ENCODE measurements at places on chromosomes 1 and 21.

- no peak for DNase-seq
Measured at GRCh38 chr21:38909109-38909508, 103.4 kb downstream of the ETS2 start.

DNA sequence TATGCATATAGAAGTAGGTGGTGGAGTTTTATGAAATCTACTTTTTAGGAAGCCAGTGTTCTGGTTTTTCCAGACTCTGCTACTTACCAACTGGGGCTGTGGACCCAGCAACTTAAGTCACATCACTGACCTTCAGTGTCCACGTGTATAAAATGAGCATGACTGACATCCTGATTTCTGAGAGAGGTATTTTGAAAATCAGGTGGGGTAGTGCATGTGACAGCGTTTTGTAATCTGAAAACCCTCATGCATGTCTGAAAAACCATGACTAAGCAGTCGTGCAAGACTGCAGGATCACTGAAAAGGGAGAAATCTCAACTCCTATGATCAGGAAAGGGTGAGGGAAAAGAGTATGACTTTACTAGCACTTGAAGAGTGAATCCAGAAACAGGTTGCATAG, 26.1 kb downstream of the CR1L start:
- no peak for DNase-seq

- no peak for DNase-seq
Measured at GRCh38 chr1:101911894-101912293, 84.8 kb downstream of the OLFM3 start.

DNA sequence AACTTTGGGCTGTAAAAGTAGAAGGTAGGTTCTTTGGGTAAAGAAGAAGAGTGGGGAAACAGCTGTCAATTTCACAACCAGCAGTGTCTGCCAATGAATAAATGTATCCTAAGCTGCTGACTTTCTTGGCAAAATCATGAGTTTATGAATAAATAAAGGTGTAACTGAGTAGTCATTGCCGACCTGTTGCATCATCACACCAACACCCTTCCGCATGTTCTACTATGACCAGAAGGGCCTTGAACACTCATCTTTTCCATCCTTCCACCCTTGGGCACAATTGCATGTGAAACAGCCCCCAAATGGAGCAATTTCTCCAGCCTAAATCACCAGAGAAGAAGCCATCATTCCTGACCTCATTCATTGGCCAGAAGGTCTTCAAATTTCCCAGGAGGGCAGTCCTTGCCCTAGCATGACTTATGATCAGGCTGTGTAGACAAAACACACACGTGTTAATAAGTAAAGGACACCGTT, 31.2 kb upstream of the QSOX1 start:
- DNase-seq, result no peak

DNA sequence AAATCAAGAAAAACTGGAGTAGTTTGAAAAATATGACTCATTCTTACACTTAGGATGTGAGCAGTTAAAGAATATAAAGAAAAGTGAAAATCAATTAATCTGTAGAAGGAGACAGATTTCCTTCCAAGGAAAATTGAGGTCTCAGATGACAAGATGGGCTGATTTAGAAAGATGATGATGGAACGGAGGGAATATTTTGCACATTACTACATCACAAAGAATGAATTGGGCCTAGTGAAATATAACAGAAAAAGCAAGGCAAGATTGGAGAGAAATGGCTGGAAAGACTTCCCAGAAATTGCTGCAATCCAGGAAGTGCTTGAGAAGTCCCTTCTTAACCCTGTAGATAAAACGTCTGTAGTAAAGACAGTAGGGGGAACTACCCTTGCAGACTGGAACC, 169.1 kb upstream of the SYT6 start:
- no peak for DNase-seq

DNA sequence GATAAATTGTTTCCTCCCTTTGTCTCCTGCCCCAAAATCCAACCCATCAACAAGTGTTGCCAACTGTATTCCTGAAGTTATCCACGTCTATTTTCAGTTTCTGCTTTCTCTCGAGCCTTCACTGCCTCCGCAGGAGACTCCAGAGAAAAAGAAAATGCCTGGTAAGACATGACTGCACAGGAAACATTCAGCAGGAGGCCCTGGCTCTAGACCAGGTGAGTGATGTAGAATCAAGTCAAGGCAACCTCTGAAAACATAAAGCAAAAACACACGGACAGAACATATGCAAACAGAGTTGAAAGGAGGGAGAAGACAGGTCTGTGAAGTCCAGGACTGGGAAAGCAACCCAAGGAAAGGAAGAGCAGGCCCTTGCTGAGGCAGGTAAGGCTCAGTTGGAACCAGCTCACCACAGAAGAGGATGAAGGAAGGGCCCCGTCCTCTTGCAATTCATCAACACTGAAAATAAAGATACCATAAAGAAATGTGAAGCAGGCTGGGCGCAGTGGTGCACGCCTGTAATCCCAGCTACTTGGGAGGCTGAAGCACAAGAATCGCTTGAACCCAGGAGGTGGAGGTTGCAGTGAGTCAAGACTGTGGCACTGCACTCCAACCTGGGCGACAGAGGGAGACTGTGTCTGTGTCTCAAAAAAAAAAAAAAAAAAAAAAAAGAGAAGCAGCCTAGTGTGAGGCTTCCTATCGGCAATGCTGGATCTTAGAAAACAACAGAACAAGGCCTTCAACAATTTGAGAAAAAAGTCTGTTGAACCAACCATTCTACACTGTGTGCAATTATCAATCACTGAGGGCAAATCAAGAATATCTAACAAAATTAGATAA, 8.8 kb downstream of the NOL9 start:
- DNase-seq, result no peak

GRCh38 chr1:91689641-91690481, 189.2 kb downstream of the CDC7 start:
- DNase-seq, result no peak

DNA sequence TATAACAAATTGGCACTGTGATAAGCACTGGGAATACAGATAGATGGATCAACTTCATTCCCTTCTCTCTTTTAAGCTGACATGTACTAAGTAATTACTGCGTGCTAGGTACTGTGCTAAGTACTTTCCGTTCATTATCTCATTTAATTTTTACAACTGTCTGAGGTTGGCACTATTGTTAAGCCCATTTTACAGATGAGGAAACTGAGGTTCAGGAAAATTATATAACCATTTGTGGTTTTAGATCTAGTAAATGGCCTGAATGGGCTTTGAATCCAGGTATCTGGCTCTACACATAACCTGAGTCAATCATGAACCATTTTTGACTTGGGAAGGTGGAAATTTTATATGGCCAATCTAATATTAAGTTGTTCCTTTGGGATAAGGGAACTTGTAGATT, 3.6 kb upstream of the HMGCS2 start:
- no peak for DNase-seq

DNA sequence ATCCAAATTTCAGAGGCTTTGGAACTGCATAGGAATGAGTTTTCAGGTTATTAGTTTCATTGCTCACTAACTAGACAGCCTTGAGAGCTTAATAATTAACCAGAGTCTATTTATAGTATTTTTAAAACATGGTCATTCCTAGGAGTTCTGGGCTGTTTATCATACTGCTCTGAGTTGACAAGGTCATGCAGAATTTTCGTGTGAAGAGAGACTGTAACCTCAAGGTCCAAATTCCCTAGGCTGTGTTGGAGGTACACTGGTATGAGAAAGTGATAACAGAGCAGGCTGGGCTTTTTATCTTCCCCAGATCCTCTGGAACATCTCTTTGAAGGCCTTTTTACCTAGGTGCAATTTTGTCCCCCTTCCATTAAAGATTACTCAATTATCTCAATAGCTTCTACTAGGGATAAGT, 736.3 kb downstream of the LTN1 start:
- no peak for DNase-seq

DNA sequence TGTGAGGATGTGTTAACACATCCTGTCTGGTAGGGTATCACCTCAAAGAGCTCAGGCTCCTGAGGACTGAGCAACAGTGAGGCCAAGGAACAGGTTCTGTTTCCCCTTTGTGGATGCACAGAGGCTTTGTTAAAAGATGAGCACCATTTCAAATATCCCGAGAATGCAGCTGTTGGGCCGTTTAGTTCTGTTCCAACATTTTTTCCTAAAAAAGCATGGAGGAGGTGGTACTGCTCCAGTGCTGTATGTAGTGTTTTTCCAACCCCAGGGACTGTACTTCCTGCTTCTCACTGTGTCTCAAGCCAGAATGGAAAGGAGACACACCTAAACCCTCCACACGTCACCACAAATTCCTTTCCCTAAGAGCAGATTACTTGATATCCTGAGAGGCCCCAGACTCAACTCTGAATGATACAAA, 53.8 kb upstream of the BCL10 start:
- no peak for DNase-seq

- DNase-seq, result no peak
Measured at GRCh38 chr1:27569088-27569460, 34.9 kb downstream of the AHDC1 start.

- no peak for DNase-seq
Measured at GRCh38 chr1:2932671-2933350, 88.5 kb upstream of the ACTRT2 start.

DNA sequence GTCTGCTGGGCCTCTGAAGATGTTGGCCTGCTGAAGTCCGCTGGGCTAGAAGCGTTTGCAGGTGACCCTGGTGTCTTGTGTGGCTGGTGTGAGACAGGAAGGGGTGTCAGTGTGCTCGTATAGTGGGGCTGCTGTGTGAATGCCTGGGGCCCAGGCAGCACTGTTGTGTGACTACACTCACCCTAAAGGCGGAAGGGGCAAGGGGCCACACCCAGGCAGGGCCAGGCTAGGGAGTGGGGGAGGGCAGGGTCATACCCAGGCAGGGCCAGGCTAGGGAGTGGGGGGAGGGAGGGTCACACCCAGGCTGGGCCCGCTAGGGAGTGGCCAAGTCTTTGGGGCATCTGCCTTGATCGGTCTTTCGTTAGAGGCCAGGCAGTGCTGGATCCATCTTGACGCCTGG, 25.0 kb downstream of the PDXK start:
- no peak for DNase-seq

DNA sequence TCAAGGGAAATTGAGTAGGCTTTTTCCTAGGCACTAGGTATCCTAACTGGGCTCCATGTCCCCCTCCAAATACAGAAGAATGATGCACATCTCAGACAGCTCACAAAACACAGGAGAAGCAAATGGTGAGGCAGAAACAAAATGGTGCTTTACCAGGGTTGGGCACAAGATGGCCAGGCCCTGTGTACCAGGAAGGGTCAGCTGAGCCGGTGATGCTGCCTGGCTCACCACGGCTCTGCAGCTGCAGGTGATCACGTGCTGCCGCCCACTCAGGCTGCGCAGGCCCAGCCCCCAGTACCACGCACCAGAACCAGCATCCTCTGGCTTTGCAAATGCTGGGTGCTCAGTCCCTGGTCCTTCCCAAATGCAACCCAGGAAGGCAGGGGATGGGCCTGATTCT, 993 bp upstream of the DSCAM start:
- no peak for DNase-seq

- no peak for DNase-seq
Measured at GRCh38 chr21:44847261-44848056, 26.0 kb downstream of the PTTG1IP start.

- DNase-seq, result no peak
Measured at GRCh38 chr1:236802264-236802663, 7.2 kb downstream of the MTR start.

GRCh38 chr1:41915786-41916571, 2.7 kb downstream of the HIVEP3 start:
- no peak for DNase-seq

GRCh38 chr21:45613881-45614280, 29.6 kb upstream of the PCBP3 start:
- no peak for DNase-seq

GRCh38 chr1:169601096-169601881, 15.0 kb upstream of the F5 start:
- DNase-seq, result peak; percentile 62

DNA sequence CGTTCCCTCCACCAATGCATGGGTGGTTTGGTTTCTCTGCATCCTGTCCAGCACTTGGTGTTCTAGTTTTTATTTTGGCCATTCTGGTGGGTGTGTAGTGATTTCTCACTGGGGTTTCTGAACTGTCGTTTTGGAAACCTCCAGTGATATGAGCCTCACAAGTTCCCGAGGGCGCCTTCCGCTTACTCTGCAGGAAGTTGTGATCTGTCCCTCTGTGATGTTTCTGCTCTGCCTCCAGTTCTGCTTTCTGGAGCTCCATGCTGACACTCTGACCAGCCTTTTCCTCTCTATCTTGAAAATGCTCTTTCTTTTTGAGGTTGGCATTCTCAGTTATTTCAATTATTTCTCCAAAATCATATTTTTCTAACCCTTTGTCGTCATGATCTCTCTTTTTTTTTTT, 111.6 kb downstream of the PLD5 start:
- DNase-seq, result no peak

DNA sequence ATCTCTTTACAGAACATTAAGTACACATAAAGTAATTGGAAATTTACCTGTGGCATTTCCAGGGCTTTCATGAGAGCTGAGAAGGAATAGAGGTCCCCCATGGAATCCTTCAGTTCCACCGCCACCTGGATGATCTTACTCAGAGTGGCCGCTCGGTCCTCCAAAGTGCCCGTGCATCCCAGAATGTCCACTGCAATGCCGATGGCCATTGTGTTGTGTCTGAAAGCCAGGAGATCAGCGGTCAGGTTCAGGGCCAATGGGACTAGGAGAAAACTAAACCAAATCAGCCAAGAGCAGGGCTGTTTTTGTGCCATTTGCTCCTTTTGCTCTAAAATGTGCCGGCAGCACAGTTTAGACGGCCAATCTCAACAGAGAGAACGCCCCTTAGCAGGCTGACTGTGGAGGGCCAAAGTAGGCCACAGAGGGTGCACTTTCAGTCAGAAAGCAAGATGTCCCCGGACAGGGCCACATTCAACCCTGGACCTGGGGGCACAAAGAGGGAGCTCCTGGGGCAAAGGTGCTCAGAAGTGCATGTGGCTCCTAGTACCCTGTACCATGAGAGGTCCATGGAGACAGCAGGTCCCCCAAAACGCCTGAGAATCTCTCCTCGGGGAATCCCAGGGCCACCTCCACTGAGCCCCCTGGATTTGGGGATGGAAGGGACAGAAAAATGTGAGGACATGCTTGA, 109.9 kb downstream of the BCAR3 start:
- no peak for DNase-seq

GRCh38 chr1:177905686-177906085, 64.2 kb downstream of the SEC16B start:
- no peak for DNase-seq

DNA sequence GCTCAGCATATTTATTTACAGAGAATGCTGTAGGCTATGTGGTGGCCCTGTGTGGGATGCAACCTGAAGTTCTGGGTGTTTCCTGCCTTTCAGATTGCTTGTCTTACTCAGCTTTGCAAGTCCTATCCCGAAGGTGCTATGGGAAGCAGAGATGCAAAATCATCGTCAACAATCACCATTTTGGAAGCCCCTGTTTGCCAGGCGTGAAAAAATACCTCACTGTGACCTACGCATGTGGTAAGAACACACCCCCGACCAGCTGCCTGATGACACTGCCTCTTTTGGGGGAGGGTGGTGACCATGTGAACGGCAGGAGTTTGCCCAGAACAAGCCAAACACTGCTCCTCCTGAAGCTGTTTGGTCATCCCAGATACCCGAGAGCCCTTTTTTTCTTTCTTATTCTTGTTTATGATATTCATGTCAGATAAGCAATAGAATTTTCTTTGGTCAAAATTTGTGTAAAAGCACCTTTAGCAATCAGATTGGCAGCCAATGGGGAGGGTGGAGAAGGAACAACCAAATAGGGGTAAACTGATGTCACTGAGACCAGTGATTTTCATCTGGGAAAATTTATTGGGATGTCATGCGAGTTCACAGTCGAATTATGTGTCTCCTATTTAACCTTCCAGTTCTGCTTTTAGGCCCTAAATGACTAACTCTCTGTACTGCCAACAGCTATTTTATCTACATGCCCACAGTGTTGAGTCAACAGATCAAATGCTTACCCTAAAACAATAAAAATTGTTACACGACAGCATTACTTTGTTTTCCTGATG, 82.6 kb downstream of the EVA1C start:
- DNase-seq, result no peak

GRCh38 chr1:6198646-6199297, 623 bp downstream of the RPL22 start:
- peak; percentile 52 for DNase-seq

All from suppressor macrophage (primary cell).